Osteocyte (in vitro differentiated cells): ENCODE measurements at places on chromosomes 4 and X. TPM values are rescaled to one million over a fixed set of nuclear protein-coding genes. Genes with fewer than 3 reads are reported as not detected.
A peak's percentile ranks its signal among the peaks of the same experiment; 100 is the strongest.

- H3K4me3 ChIP-seq: no peak overlapping the region
- no peaks in the 10 kb centered on the region for H3K4me1 ChIP-seq
- H3K27ac ChIP-seq: no peak overlapping the region
- DNase-seq: no peak
- peaks cover 11% of the 10 kb centered on the region for H3K27me3 ChIP-seq
Observed at GRCh38 chr4:163353054-163353453, 9.4 kb downstream of the NPY5R start.

DNA sequence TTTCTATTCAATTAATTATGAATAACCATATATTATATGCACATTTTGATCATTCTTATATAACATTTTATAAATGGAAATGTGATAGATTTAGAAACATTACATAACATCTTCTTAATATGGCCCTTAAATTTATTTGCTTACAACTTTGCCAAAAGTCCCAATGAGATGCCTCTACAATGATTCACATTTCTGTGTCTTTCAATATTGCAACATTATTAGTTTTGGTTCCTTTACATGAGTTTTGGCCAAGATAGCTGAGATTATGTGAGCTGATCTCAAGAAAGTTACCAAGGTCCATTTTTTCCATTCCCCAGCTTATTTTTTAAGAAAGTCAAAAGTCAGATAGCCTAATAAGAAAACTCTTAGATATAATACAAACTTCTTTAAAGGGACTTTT is 361.2 kb downstream of the PCDH7 start:
- no peak for DNase-seq
- peak overlapping the region; percentile 45 for H3K27ac ChIP-seq
- H3K36me3 ChIP-seq: peaks cover 2% of the 10 kb centered on the region

DNA sequence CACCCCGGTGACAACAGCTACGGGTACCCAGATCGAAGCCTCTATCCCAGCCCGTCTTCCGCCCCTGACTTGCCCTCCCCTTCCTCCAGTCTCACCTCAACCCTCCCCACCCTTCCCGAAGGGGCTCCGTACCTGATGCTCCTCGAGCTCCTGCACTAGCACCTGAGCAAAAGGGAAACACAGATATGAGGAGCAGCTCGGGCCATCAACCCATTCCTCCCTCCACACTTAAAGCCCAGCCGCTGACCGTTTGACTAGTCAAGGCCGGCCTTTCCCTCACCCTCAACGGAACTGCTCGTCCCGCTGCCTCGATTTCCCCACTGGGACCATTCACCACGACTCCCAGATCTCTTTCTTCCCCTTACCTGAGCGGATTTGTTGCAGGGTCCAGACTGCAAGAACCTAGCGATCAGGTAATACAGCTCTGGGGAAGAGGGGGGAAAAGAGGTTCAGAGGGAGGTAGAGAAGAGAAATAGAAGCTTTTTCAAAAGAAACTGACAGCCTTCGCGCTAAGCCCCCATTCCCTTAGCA is 731 bp downstream of the BRWD3 start:
- H3K4me1 ChIP-seq: peaks cover 15% of the 10 kb centered on the region
- H3K27ac ChIP-seq: peak overlapping the region; percentile 87
- H3K4me3 ChIP-seq: peak overlapping the region; percentile 83

DNA sequence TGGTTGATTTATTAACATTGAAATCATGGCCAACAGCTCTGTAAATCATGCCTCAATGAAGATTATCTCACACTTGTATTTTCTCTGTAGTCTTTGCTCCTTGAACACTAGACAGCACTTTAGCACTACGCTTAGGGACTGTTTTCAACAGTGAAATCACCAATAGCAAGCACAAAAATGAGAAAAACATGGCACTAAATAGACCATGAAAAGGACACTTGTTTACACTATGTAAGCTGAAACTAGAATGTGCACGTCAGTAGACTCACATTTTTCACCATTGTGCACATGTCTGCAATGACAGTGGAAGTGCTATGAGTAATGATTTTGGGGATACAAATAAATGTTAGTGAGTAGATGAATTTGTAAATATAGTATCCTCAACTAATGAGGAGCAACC is 3.1 kb downstream of the BMP2K start:
- no peak overlapping the region for H3K4me3 ChIP-seq
- H3K4me1 ChIP-seq: peaks cover 16% of the 10 kb centered on the region
- H3K36me3 ChIP-seq: no peaks in the 10 kb centered on the region
- no peaks in the 10 kb centered on the region for H3K27me3 ChIP-seq
- no peak for DNase-seq

- H3K27ac ChIP-seq: no peak overlapping the region
- H3K4me1 ChIP-seq: no peaks in the 10 kb centered on the region
- DNase-seq: no peak
- H3K36me3 ChIP-seq: no peaks in the 10 kb centered on the region
- H3K4me3 ChIP-seq: no peak overlapping the region
Observed at GRCh38 chrX:49978176-49978575, 55.8 kb downstream of the CLCN5 start.

Gene HMX1
- total RNA-seq: 3.2 and 3.5 TPM in 2 replicates
